ENCODE measurements at places on chromosomes 11 and 22.
A peak's percentile ranks its signal among the peaks of the same experiment; 100 is the strongest.

DNA sequence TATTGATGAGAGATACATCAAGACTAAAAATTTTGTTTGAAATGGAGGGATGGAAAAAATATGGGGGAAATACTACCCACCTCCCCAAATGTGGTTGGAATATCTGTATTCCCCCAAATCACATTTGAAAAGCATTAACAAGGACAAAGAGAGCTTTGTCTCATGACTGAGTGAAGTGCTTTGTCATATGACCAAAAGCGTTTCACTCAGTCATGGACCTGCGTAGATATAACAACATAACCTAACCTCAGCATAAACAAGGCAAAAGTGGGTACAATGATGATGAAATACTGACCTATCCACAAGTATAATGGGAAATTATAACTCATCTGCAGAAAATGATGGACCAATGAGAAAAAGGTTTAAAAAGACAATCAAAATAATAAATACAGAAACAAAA is 418.3 kb downstream of the TBC1D22A start:
- no peak for DNase-seq

GRCh38 chr11:1034456-1035295 is 1.8 kb downstream of the MUC6 start:
- DNase-seq: no peak

DNA sequence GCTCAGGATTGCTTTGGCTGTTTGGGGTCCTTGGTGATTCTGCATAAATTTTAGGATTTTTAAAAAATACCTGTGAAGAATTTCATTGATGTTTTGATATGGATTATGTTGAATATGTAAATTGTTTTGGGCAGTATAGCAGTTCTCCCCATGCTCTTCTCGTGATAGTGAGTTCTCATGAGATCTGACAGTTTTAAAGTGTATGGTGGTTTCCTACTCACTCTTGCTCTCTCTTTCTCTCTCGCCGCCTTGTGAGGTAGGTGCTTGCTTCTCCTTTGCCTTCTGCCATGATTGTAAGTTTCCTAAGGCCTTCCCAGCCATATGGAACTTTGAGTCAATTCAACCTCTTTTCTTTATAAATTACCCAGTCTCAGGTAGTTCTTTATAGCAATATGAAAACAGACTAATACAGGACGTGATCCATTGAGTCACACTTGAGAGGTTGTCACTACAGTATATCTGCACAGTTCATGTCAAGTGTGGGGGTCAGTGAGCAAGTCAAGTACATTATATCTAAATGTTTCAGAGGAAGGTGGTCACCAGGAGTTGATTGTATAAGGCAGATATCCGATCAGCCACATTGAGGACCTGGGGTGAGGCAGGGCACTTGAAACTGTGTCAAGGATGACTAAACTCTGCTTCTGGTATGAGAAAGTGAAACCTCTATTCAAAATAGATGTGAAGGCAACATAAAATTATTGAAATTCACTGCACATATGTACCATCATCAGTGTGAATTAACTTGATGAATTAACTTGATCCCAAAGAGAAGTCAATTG is 70.7 kb upstream of the CCDC179 start:
- DNase-seq: no peak

- no peak for DNase-seq
Measured at GRCh38 chr11:86274999-86275398, 27.0 kb upstream of the HIKESHI start.

GRCh38 chr22:43689356-43689755 is 122.7 kb downstream of the EFCAB6 start:
- no peak for DNase-seq

- peak; percentile 27 for DNase-seq
Measured at GRCh38 chr22:37818409-37819104, 4.6 kb upstream of the GALR3 start.

DNA sequence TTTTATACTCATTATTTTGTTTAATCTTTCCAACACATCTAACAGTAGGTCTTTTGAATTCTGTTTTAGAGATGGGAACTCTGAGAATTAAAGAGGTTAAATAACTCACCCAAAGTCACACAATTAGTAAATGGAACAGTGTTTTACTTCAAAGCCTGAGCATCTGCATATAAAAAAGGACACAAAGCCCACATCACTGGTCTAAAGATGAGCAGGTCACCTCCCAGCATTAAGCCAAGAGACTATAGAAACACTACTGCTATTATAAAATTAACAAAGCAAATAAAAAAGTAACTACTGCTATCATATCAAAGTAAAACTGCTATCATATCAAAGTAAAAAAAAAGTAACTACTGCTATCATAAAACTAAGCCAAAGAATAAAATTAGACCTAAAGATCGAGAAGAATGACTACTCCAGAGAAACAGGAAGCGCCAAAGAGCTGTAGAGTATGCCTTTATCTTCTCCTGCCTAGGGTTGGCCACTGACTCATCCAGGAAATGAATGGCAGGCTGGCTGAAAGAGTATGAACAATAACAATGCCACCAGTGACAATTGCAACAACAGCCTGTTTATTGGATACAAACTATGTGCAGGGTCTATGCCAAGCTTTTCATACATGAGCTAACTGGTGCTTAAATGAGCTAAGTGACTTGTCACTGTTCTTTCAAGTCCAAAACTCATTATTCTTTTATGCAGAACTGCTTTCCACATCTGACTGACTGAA is 1153.0 kb upstream of the TENM4 start:
- DNase-seq: no peak

GRCh38 chr11:69215216-69215615 is 59.5 kb downstream of the SMIM38 start:
- DNase-seq: no peak

GRCh38 chr11:65572356-65573051 is at the start of gene FAM89B:
FAM89B (plus strand) TSS chr11:65572538; CDS start chr11:65572670, 132 bp downstream.
- DNase-seq: peak; percentile 68

DNA sequence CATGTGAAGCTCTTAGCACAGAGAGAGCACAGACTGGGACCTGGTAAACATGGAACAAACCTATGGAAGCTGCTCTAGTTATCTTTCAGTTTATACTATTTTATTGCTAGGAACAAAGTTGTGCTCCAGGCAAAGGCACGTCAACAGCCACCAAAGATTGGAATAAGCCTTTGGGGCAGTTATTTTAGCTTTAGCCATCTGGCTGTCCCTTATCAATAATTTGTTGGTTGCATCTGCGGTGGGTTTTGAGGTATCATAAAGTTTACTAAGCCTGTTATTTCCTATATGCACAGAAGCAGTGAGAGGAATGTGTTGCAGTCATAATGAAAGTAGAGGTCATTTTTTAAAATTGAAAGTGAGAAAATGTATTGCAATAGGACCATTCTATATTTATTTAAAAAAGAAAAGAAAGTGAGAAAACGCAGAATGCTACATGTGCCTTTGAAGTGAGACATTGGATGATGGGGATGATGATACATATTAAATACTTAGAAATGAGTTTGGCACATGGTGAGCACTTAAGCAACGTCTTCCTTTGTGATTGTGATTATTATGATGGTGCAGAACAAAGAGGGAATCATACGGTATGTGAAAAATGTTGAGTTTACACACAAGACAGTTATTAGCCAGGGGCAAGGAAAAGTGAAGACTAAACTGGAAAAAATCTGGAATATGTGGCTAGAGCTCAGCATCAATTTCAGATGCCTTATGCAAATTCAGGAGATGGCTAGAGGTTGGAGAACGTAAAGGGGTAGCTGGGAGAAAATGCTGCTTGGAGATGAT is 58.3 kb downstream of the PRR5L start:
- no peak for DNase-seq

GRCh38 chr22:46317646-46318045 is 17.9 kb upstream of the TRMU start:
- no peak for DNase-seq

- no peak for DNase-seq
Measured at GRCh38 chr22:49136816-49137180, 690.9 kb downstream of the BRD1 start.

- no peak for DNase-seq
Measured at GRCh38 chr11:61833926-61834277, 5.8 kb downstream of the FADS2 start.

- DNase-seq: no peak
Measured at GRCh38 chr22:44497218-44497904, 672 bp downstream of the RTL6 start.

GRCh38 chr22:36858156-36858555 is 2.6 kb upstream of the NCF4 start:
- no peak for DNase-seq

- no peak for DNase-seq
Measured at GRCh38 chr11:14320020-14320419, 39.0 kb downstream of the RRAS2 start.

GRCh38 chr22:41368543-41369423 is 13.0 kb upstream of the TEF start:
- DNase-seq: no peak

DNA sequence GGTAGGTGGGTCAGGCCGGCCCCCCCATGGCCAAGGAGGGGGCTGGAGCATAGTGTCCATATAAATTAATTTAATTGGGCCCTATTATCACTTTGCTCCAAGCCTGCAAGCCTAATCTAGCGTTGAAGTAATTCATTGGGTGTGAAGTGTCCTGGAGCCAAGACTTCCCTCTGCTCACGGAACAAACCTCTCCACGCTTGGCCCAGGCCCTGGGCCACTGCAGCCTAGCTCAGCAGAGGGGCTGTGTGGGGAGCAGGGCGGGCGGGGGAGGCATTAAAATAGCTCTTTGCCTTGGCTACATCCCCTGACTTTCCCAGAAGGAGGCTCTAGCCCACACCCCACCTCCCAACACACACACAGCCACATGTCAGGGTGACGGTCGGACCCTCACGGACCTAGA is 73.5 kb downstream of the THAP12 start:
- no peak for DNase-seq

- no peak for DNase-seq
Measured at GRCh38 chr11:21631991-21632390, 560.9 kb upstream of the ANO5 start.

DNA sequence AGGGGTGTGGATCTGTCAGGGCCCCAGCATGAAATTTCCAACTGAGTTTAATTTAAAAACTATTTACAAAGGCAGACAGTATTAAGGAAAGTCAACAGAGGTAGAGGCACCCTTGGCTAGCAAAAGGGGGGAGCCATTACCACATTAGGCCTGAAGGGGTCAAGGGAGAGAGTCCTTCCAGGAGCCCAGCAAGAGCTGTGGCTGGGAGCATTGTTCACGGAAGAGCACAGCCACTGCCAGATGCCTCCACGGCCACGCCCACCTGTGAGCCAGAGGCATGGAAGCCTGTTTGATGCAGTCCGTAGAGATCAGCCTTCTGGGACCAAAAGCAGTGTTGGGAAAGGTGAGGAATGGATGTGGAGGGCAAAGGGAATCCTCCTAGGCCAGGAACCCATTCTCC is 102.6 kb downstream of the GALNT18 start:
- no peak for DNase-seq

DNA sequence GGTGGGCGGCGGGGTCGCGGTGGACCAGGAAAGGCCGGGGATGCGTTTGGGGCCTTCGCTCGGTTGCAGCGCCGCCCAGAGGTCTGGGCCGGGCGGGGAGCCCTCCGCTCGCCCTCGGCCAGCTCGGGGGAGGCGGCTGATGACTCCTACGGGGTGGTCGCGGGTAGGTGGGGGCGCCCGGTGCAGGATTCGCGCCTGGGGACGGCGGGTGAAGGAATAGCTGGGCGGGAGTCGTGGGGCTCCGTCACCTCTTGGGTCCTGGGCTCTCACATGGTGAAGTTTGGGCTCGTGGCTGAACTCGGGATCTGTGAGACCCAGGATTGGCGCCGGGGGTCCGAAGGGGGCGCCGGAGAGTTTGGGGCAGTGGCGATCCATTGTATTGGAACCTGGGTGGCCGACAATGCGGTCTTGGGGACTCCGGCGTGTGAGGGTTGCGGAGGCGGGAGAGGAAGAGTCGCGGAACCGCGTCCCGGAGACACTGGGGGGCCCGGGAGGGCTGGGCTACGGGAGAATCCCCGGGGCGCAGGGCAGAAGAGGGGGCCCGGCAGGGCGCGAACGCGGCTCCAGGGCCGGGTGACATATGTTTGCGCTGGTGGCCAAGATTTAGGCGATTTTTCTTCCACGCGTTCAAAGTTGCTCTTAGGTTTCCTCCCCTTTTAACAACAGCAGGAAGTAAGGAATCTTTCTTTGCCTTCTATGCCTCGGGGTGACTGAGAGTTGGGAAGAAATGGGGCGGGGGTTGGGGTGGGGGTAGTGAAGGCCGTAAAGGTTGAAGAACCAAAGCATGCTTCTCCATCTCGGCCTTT is 935 bp downstream of the QSER1 start:
- peak; percentile 70 for DNase-seq

DNA sequence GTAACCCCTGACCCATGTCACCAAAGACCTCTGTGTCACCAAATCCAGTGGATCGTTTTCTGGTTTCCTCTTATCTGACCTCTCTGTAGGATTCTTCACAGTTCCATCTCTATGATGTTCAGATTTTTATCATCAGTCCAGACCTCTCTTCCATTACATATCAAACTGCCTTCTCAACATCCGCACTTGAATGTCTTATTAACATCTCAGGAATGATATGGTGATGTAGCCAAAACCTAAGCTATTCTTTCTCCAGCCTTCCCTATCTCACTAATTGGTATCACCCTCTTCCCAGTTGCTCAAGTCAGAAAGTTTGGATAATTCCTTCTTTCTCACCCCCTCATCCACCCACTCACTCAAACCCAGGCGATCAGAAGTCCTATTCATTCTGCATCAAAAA is 13.4 kb downstream of the APLNR start:
- no peak for DNase-seq

DNA sequence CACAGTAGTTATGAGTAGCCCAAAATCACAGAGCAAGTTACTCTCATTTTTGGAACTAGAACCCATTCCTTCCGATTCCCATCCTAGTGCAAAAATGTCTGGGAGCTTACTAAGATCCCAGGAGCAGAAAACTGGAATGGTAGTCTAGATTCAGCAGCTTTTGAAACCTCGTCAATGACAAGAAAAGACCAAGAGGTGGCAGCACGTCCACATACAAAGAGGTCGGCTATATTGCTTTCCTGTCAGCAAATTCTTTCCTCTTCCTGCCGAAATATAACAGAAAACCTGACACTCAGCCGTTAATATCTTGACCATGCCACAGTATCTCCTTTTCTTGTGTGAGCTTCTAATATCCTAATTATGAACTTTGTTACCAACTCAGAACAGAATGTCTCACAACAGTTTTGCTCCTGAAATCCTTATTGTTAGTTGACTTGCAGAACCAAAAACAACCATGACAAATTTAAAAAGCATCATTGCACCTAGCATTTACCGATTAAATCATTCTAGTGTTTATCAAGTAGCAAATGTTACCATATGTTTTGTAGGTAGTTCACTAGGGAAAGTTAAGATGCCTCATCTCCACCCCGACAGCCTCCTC is 92.8 kb upstream of the OR9G4 start:
- DNase-seq: peak; percentile 26

DNA sequence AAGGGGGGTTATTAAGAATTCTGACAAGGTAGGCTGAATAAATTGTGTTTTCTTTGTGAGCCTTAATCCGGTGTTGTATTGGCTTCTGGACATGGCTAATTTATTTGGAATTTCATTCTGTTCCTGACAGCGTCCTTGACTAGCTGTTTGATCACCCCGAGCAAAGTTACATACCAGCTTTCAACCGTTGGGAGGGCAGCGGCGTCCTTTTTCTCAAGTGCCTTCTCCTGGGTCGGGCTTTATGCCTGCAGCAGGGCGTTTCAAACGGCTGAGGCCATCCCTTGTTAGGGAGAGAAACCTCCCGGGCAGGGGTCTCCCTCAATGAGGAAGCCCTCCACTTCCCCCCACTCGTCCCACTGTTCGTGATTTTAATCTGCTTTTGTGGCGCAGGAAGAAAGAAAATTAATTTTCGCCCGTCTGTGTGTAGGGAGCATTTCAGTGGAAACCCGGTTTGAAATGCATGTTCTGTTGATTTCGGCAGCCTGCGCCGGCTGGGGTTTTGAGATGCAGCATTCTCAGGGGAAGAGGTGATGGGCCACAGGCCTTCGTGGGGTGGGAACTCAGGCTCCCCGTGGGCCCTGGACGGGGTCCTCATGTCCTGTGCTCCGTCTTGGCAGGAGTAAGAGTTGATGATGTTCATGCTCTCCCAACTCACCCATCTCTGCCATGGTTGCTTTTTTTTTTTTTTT is 2.9 kb upstream of the SMIM38 start:
- DNase-seq: no peak
